ENCODE measurements at places on chromosomes 6 and 20.

DNA sequence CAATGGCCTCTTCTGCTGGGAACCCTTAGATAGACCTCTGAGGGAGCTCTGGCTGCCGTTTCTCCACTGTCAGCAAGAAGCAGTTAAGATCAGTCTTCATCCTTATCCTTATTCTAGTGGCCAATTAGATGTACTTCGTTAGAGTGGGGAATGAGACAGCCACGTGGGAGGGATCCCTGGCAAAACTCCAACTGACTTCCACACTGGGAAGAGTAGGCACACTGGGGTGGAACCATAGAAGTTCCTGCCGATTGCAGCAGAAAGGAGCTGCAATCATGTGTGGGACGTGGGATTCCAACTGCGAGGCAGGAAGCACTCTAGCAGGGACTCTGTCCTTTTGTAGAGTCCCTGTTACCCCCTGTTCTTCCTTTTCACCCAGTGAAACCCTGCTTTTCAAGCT, 226.3 kb upstream of the RGS17 start:
- no peak for DNase-seq

DNA sequence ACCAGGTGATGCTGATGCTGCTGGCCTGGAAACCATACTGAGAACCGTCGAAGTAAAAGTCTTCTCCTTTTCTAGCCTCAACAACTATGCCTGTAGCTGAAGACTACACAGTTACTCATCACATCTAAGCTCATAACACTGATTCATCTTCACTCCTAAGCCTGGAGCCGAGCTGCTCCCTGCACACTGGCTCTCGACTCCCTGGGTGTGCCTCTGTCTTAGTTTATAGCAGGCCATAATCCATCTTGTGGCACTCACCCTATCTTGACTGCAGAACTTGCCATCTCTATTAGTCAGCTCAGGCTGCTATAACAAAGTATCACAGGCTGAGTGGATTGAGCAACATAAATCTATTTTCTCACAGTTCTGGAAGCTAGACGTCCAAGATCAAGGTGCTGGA, 191.0 kb downstream of the UNC5CL start:
- no peak for DNase-seq

- DNase-seq = no peak
Observed at GRCh38 chr20:24720957-24721356, 228.1 kb upstream of the CST7 start.

DNA sequence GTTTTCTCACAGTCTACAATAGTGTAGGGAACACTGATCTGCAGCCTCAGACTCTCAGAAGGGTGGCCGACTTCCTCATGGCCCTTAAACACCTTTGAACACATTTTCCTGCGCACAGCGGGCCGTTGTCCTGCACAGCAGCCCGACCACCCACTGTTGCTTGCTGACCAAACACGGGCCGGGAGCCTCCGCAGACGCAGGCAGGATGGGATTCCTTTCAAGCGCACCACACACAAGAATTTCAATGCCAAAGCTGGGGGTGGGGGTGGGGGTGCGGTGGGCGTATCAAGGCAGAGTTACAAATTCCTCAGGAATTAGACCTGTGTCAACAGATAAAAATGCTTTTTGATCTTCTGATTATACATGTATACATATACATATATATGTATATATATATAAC, 74.5 kb downstream of the HUS1B start:
- peak; percentile 37 for DNase-seq

- no peak for DNase-seq
Observed at GRCh38 chr20:51064137-51064536, 41.2 kb upstream of the KCNG1 start.

DNA sequence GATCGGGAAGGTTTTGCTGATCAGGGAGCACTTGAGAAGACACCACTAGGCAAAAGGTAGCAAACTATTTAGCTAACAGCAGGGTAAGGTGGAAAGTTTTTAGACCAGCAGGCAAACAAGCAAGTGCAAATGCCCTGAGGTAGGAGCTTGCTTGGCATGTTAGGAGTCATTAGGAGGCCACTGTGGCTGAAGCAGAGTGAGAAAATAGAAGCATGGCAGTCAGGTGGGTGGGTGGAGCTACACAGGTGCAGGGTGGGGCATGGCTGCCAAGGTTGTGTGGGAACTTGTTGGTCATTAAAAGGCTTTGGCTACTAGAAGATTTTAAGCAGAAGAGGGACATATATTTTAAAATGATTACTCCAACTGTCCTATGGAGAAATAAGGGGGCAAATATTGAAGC, 77.3 kb downstream of the EDN1 start:
- DNase-seq = no peak
